ENCODE measurements at places on chromosomes 12 and 14.

GRCh38 chr14:97388408-97388807 lies 591.2 kb downstream of the VRK1 start:
- DNase-seq = no peak

GRCh38 chr14:55221968-55222367 lies 30.6 kb upstream of the DLGAP5 start:
- DNase-seq = no peak

- DNase-seq = no peak
Measured at GRCh38 chr12:67426067-67426466, 156.9 kb downstream of the CAND1 start.

DNA sequence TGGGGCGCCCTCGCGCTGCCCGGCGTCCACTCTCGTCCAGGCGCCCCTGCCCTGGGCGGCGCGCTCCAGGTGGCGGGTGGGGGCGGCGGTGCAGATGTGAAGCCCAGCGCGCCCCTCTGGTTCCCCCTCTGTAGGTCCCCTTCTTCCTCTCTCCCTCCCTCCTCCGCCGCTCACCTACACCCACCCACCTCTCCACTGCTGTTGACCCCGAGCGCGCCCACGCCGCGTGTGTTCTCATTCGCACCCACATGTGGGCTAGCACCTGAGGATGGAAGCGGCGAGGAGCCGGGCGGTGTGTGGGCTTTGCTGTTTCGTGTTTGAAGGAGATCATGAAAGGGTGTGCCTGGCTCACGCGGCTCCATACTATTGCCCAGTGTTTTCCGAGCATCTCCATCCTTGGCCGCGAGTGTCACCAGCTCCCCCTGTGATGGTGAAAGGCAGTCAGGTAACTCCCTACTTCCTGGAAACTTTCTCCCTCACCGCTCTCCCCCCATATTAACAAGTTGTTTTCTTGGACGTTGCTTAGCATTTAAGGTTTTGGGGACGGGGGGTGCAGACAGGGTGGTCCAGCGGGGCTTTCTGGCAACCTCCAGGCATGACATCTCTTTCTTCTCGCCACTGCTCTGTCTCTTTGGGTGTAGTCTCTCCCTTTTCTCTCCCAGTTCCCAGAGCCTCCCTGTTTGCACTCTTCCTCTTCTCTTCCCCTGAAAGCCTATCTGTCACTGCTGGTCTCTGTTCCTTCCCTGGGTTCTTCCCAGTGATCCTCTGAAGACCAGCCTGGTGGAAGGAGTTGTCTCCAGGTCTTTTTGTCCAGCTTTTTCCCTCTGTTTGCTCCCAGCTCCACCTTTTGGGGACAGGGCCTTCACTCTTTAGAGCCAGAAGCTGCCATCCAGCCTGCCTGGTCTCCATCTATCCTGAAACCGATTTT lies 1.6 kb downstream of the CACNA1C start:
- no peak for DNase-seq

DNA sequence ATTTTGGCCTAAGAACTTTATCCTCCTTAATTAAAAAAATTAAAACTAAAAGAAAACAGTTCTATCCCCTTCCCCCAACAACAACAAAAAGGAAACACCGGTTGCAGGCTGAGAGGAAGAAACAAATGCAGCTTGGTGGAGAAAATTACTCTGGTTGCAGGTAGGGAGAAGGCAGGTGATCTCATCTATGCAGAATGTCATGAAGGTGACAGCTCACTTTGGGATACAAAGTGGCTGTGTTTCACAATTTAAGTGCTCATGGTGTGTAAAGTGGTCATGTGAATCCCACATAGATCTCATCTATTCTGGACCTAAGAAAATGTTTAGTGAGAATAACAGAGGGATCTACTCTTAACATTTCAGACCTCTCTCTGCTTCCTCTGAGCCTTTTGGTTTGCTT lies 219.7 kb upstream of the PKP2 start:
- no peak for DNase-seq

All from activated naive CD8-positive, alpha-beta T cell treated with anti-CD3 and anti-CD28 coated beads, Interleukin-2, amount 50 U/mL, for 24 hours (primary cell).